IMR-90 (cell line): ENCODE measurements at places on chromosomes 16 and 17.

DNA sequence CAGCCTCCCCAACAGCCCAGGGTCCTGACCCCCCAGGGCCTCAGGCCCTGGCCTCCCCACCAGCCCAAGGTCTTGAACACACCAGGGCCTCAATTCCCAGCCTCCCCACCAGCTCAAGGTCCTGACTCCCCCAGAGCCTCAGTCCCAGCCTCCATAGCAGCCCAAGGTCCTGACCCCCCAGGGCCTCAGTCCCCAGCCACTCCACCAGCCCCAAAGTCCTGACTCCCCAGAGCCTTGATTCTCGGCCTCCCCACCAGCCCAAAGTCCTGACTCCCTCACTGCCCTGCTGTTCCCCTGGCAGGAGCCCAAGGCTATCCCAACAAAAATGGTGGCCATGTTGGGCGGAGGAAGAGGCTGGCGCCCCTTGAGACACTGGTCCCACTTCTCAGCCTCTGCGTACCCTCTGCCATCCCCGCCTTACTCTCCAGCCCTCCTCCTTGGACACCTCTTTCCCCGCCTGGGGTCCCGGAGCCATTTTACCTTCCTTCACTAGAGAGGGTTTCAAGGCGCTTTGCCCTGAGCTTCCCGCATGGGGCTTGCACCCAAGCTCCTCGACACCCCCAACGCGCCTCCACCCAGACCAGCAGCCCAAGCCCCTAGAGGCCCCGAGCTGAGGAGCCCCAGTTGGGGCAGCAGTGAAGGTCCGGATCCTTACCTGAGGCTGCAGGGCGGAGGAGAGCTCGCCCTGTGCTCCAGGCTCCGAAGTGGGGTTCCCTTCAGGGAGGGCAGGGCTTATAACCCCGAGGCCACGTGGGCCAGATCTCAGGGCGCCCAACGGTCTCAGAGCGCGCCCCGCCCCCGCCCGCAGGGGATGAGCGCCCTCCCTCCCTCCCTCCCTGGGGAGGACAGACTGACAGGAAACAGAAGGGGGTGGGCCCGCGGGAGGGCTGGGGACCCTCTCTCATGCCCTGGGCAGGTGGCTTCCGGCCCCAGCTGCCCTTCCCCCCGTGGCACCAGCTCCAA, 3.5 kb upstream of the TSPOAP1 start:
- H3K4me3 ChIP-seq = no peak overlapping the region
- no peak for DNase-seq
- no peaks in the 10 kb centered on the region for H3K36me3 ChIP-seq
- H3K4me1 ChIP-seq = peaks cover 16% of the 10 kb centered on the region

DNA sequence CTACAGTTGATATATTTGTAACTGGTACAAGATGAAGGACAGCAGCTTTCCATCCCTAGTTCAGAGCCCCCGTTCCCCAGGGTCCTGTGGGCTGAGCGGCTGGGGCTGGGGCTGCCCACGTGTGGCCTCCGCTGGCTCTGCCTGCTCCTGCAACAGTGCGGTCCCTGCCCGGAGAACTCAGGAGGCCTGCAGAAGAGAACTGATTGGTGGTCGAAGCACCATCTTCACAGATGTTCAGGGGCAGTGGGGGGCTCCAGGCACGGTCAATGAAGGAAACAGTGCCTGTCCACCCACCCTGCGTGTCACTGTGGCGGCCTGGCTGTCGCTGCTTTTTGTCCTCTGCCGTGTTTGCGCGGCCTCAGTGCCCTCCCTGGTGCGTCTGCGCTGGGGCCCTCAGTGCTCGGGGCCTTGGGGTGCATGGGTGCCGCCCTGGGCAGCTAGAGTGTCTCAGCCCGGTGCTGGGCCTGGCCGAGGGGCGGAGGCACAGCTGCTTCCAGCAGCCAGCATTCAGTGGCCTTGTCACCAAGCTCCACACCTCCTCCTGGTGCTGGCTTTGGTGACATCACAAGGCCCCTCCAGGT, 4.2 kb upstream of the NUDT16L1 start:
- H3K4me1 ChIP-seq = peaks cover 2% of the 10 kb centered on the region; the same call in 1 of the 2 replicates
- no peak overlapping the region for H3K27ac ChIP-seq
- DNase-seq = no peak
- H3K27me3 ChIP-seq = no peaks in the 10 kb centered on the region
- peaks cover 36% of the 10 kb centered on the region for H3K36me3 ChIP-seq

DNA sequence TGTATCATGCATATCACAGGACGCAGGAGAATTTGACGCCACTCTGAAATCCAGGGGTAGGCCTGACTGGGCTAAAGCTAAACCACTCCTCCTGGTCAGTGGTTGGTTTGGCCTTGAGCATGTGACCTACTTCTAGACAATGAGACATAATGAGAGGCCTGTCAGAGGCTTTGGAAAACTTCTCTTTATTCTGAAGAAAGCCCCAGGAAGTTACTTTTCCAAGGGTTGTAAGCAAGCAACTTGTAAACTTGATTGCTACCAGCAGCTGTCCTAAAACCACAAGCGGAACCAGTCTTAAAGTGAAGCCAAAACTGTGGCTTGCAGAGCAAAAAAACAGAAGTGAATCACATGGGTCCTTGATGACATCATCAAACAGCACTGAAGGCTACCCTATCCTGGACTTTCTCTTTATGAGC, 138.2 kb upstream of the COX10 start:
- DNase-seq = peak; percentile 19
- H3K4me3 ChIP-seq = no peak overlapping the region
- no peaks in the 10 kb centered on the region for H3K36me3 ChIP-seq
- H3K4me1 ChIP-seq = no peaks in the 10 kb centered on the region

DNA sequence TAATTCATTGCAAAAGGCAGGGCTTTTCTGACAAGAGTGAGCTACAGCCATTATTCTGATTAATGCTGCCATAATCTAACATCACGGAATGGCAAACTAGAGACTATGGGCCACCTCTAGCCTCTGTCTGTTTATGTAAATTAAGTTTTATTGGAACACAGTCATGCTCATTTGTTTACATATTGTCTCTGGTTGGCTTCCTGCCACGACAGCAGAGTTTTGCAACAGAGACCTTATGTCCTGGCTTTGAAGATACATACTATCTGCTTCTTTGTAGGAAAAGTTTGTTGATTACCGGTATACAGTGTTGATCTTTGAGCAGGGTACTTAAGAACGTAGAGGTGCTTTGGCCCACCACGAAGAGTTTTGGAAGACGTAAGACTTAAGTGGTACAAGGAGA, 715.9 kb upstream of the RBFOX1 start:
- H3K4me1 ChIP-seq = no peaks in the 10 kb centered on the region
- no peaks in the 10 kb centered on the region for H3K36me3 ChIP-seq
- no peak for DNase-seq
- H3K27ac ChIP-seq = no peak overlapping the region
- H3K4me3 ChIP-seq = no peak overlapping the region

DNA sequence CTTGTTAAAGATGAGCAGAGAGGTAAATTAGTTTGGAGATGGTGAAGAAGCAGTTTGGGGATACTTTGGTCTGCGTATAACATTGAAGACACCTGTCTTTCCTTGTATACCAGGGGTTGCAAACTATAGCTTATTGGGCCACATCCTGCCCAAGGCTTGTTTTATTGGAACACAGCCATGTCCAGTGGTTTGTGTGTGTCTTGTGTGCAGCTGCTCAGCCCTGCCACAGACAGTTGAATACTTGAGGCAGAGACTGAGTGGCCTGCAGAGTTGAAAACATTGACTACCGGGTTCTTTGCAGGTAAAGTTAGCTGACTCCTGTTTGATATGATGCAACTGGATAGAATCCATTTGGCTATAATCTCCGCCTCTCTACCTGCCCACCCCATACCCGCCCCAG, 224.4 kb downstream of the PRKCA start:
- H3K36me3 ChIP-seq = 0 out of 2 replicates have a peak, but pooled peaks cover 1% of the 10 kb centered on the region
- no peak overlapping the region for H3K27ac ChIP-seq
- no peaks in the 10 kb centered on the region for H3K27me3 ChIP-seq
- H3K4me1 ChIP-seq = peaks cover 30% of the 10 kb centered on the region
- H3K4me3 ChIP-seq = no peak overlapping the region
- DNase-seq = no peak

DNA sequence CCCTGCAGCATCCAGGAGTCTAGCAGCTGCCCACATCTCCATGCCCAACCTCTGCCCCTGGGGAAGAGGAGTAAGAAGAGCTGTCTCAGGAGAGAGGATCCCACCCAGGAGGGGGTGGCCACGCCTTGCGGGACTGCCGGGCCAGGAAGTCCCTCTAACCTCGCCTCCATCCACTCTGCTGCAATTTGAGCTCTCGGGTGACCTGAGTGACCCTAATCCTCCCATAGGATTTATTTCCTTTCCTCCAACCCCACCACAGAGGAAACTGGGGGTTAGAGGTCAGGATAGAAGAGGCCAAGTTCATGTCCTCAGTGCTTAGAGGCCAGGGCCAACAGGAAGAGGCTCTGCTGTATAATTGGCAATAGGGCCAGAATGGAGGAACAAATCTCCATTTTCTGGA, 22.6 kb upstream of the NGFR start:
- peaks cover 81% of the 10 kb centered on the region for H3K27me3 ChIP-seq
- DNase-seq = no peak
- H3K4me1 ChIP-seq = peaks cover 2% of the 10 kb centered on the region; the same call in 1 of the 2 replicates
- H3K27ac ChIP-seq = no peak overlapping the region
- H3K4me3 ChIP-seq = no peak overlapping the region

DNA sequence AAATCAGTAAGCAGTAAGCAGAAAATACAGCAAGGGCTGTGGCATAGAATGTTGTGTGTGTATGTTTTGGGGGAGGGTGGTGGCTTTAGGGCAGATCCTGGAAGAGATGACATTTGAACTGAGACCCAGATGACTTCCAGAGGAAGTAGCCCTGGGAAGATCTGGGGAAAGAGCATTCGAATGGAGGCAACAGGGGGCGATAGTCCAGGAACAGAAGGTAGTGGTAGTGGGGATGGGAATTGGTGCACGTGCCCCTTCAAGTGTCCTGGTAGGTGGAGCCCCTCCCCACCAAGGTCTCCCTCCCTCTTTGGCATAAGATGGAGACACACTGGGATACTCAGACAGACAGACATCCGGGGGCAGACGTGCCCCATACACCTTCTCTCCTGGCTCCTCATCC, 14.1 kb downstream of the ARHGEF15 start:
- H3K4me3 ChIP-seq = no peak overlapping the region
- peaks cover 2% of the 10 kb centered on the region; the same call in 1 of the 2 replicates for H3K4me1 ChIP-seq
- no peak for DNase-seq

GRCh38 chr17:82217120-82217529, 4.5 kb upstream of the CCDC57 start:
- no peak for DNase-seq
- H3K27ac ChIP-seq = peak overlapping the region; percentile 100
- H3K27me3 ChIP-seq = no peaks in the 10 kb centered on the region

DNA sequence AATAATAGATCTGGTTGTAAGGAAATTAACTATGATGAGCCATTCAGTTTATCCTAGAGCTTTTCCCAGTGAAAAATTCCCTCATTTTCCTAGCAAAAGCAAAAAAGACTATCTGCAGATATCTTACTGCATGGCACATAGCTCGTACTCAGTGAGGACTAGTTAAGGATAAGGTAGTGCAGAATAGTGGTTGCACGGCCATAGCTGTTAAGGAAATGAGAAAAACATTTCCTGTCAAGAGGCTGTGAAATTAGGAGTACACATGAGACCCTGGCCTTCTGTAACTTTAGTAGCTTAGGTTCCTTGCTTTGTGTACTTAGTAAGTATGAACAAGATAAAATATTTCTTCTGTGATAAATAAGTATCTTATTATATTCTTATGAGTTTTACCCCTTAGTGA, 10.3 kb downstream of the KAT7 start:
- no peak for DNase-seq
- peaks cover 39% of the 10 kb centered on the region for H3K36me3 ChIP-seq
- H3K27ac ChIP-seq = no peak overlapping the region
- H3K27me3 ChIP-seq = no peaks in the 10 kb centered on the region
